ENCODE measurements at places on chromosomes 12 and 14.

DNA sequence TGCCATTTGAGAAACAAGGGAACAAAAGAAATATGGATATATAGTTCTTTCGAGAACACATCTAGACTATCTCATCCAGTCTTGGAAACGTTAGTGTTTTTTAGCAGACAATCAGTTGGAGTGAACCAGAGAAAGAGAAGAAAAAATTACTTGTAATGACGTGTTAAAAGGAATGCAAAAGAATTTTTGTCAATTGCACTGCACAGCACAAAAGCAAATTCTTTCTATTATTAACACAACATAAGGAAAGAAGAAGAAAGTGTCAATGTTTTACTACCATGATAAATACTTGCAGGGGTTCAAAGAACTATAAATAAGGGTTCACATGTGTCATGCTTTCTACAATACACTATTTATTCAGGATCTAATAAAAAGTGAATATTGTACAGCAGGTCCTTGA lies 27.5 kb upstream of the GSG1 start:
- no peak for DNase-seq

- no peak for DNase-seq
Measured at GRCh38 chr12:132488127-132489077, 1.5 kb upstream of the FBRSL1 start.

DNA sequence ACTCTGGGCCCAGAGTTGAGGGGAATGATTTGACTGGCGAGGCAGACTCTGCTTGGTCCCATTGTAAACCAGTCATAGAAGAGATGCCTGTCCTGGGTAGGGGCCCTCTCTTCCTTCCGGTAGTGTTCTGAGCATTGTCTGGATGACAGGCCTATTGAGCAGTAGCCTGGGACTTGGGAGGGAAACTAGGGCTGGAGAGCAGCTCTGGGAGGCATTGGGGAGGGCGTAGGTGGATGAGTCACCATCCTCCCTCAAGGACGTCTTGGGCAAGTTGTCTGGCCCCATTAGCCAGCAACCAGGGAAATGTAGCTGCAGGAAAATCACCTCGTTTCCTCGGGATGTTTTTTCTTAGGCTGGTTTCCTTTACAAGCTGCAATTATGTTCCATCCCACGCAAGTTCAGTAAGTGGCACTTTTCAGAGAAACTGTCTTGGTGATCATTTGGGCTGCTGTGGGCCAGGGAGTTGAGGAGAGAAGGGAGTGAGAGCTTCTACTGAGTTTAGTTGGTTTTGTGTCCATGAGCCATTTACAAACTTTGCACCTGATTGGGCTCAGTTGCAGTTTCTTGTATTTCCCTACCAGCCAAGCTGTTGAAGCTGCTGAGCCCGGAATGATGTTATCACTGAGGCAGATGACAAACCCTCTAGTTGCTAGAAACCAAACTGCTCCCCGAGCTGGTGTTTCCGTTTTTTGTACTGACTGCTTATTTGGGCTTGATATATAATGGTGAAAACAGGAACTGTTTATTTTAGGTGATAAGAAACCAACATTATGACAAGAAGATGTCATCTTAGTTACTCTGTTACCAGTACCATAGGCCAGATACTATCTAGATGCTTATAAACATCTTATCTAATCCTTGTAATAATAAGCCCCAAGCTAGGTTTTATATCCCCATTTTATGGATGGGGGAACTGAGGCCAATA lies 147.6 kb downstream of the CHST11 start:
- no peak for DNase-seq

DNA sequence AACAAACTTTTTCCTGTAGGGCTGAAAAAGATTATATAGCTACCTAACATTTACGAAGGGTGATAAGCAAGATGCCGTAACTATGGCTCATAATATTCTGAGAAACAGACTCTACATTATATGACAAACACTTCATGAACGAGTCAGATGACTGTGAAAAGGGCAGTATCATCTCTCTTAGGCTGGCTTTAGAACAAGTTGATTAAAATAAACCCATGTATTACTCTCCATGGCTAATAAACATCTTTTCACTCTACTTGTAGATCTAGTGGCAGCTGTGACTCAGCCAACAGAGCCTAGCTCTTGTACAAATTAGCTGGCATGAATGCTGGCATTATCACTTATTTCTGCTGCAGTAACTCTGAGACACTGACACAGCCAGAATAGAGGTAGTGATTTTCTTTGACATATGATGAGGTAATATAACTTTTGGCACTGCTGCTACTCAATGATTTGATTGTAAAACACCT lies 47.1 kb downstream of the SLC2A13 start:
- DNase-seq: peak; percentile 79

- DNase-seq: no peak
Measured at GRCh38 chr14:105471297-105471821, 3.3 kb upstream of the CRIP2 start.
